Natural killer cell (primary cell): ENCODE measurements at places on chromosomes 5 and 9. TPM values are rescaled to one million over a fixed set of nuclear protein-coding genes. Genes with fewer than 3 reads are reported as not detected.

AMACR gene
- 2.7 TPM for total RNA-seq

LRRTM2 gene
- 0.43 TPM for total RNA-seq

DBH gene
- total RNA-seq = not detected

NTNG2 gene
- 32.6 TPM for total RNA-seq

MAST4 gene
- total RNA-seq = 12.7 TPM

PROB1 gene
- 0.91 TPM for total RNA-seq

HEMGN gene
- 0.75 TPM for total RNA-seq

DNA sequence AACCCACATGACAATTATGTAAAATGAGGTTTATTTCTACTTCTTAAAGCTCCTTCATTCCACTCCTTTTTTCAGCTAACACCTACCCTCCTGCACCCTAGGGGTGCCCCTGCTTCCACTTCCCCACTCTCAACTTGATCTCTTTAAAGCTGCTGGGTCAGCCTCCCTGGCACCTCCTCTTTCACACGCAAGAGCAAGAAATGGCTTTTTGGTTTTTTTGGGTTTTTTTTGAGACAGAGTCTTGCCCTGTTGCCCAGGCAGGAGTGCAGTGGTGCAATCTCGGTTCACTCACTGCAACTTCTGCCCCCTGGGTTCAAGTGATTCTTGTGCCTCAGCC is 64.4 kb downstream of the SUSD1 start:
- H3K27ac ChIP-seq = no peak overlapping the region
- H3K27me3 ChIP-seq = no peaks in the 10 kb centered on the region
- peaks cover 4% of the 10 kb centered on the region for H3K4me1 ChIP-seq
- H3K4me3 ChIP-seq = no peak overlapping the region
- DNase-seq = no peak
- H3K36me3 ChIP-seq = peaks cover 18% of the 10 kb centered on the region

DNA sequence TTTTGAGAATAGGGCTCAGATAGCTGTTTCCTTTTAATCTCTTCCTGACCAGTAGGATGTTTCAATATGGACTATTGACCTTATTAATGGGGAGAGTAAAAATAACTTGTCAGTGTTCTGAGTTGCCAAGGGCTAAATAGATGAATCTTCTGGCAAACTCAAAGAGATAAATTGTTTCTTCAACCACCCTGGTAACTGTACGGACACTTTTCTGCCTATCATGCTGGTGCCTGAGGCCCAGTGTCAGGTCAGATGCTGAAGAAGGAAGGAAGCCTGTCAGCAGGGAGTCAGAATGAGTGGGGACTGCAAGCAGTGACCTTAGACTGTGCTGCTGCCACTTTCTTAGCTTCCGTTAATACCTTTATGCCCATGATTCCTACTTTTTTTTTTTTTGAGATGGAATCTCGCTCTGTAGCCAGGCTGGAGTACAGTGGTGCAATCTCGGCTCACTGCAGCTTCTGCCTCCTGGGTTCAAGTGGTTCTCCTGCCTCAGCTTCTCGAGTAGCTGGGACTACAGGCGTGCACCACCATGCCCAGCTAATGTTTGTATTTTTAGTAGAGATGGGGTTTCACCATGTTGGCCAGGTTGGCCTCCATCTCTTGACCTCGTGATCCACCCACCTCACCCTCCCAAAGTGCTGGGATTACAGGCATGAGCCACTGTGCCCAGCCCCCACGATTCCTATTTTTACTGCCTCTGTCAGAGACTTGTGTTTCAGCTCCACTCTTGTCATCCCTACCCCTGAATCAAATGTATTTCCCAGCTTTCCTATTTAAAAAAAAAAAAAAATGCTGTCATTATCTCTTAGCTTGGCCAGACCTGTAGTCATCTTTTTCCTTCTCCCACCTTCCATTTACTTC is 33.7 kb downstream of the TGFBR1 start:
- no peaks in the 10 kb centered on the region for H3K27me3 ChIP-seq
- H3K4me1 ChIP-seq = peaks cover 18% of the 10 kb centered on the region
- DNase-seq = no peak
- no peak overlapping the region for H3K4me3 ChIP-seq
- peaks cover 53% of the 10 kb centered on the region for H3K36me3 ChIP-seq

DNA sequence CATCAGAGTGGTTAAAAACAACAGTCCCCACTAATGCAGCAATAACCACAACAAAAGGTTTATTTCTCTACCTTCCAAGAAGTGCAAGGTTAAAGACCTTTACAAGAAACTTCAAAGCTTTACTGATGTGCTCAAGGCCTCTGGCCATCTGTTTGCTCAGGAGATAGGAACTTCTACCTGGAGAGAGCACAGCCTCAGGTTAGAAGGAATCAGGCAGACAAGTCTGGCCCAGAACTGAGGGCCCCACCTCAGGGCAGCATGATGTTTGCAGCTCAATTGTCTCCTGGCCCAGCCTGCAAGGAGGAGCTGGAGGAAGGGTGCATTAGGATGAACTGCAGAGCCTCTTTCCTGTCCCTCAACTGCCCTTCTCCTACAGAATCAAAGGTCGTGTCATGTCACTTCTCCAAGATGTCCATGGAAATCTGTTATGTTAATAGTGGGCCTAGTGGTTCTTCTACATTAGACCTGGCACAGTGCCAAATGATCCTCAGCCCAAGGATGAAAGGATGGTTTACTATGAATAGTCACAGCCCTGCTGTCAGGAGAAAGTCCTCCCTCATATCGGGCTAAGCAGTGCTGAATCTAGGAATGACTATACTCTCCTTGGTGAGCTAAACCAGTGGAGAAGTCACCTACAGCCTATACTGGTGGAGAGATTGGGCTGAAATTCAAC is 98.9 kb upstream of the NTRK2 start:
- no peaks in the 10 kb centered on the region for H3K27me3 ChIP-seq
- no peaks in the 10 kb centered on the region for H3K36me3 ChIP-seq
- H3K4me3 ChIP-seq = no peak overlapping the region
- no peak for DNase-seq

- no peaks in the 10 kb centered on the region for H3K4me1 ChIP-seq
- no peaks in the 10 kb centered on the region for H3K27me3 ChIP-seq
- no peaks in the 10 kb centered on the region for H3K36me3 ChIP-seq
- DNase-seq = no peak
- no peak overlapping the region for H3K4me3 ChIP-seq
Measured at GRCh38 chr5:9799606-9800005, 169.5 kb upstream of the TAS2R1 start.

DNA sequence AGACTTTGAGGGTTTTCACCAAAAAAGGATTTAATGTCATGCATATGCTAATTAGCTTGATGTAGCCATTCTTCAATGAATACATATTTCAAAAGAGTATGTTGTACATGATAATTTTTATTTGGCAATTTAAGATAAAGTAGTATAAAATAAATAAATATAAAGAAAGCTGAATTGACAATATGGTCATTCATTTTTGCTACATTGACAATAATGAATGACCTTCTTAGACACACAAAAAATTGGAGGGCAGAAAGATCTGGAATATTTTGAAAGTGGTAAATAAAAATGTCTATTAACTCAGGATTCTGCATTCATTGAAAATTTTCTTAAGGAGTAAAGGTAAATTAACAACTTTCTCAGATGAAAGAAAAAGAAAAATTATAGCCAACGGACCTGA is 324.8 kb upstream of the FTMT start:
- no peaks in the 10 kb centered on the region for H3K27me3 ChIP-seq
- DNase-seq = no peak
- no peak overlapping the region for H3K27ac ChIP-seq
- no peaks in the 10 kb centered on the region for H3K4me1 ChIP-seq

- no peak overlapping the region for H3K4me3 ChIP-seq
- no peaks in the 10 kb centered on the region for H3K27me3 ChIP-seq
- no peaks in the 10 kb centered on the region for H3K4me1 ChIP-seq
- no peak for DNase-seq
- no peaks in the 10 kb centered on the region for H3K36me3 ChIP-seq
Measured at GRCh38 chr5:81246697-81247096, 13.6 kb downstream of the CKMT2 start.

- H3K4me3 ChIP-seq = no peak overlapping the region
- no peak overlapping the region for H3K27ac ChIP-seq
- H3K36me3 ChIP-seq = no peaks in the 10 kb centered on the region
- DNase-seq = no peak
- no peaks in the 10 kb centered on the region for H3K27me3 ChIP-seq
- no peaks in the 10 kb centered on the region for H3K4me1 ChIP-seq
Measured at GRCh38 chr9:88015606-88016005, 41.3 kb upstream of the CDK20 start.

GRCh38 chr9:133115604-133116345 is 5.3 kb downstream of the RALGDS start:
- H3K4me1 ChIP-seq = peaks cover 88% of the 10 kb centered on the region
- peak; percentile 64 for DNase-seq

DNA sequence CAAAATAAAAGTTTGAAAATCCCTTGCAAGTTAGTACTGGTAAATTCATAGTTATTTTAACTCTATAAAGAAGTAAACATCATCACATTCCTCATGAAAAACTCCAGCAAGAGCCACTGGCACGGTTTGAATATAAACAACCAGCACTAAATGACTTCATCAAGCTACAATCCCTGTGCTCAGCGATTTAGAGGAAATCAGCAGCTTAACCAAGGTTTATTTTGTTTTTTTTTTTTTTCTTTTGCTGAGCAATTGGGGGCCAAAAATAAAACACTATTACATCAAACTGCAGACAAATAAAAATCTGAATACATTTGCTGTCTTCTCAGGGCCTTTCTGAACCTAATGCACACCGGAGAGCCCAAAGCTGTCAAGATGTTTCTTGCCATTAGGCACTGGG is 106.2 kb upstream of the SLC24A2 start:
- H3K36me3 ChIP-seq = no peaks in the 10 kb centered on the region
- no peaks in the 10 kb centered on the region for H3K27me3 ChIP-seq
- H3K27ac ChIP-seq = no peak overlapping the region

DNA sequence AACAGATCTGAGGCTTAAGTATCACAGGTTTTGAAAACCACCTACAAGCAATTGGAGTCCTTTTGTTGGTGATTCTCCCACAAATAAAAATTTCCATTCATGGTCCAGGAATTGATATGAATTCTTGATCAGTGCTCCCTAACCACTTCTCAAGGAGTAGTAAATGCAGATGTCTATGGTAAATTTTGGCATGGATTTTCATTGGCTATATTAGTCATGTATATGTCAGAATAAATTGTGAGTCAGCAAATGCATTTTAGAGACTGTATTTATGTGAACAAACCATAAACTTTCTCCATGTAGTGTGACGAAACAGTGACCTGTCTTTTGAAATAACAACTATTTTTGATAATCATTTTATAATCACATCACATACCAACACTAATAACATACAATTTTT is 611.1 kb downstream of the HTR1A start:
- no peaks in the 10 kb centered on the region for H3K4me1 ChIP-seq
- no peak overlapping the region for H3K4me3 ChIP-seq
- no peaks in the 10 kb centered on the region for H3K36me3 ChIP-seq
- H3K27me3 ChIP-seq = no peaks in the 10 kb centered on the region
- no peak overlapping the region for H3K27ac ChIP-seq

GRCh38 chr5:160357394-160357793 is 13.0 kb downstream of the C1QTNF2 start:
- no peaks in the 10 kb centered on the region for H3K36me3 ChIP-seq
- H3K27me3 ChIP-seq = no peaks in the 10 kb centered on the region
- H3K4me3 ChIP-seq = no peak overlapping the region
- DNase-seq = no peak
- H3K4me1 ChIP-seq = no peaks in the 10 kb centered on the region

DNA sequence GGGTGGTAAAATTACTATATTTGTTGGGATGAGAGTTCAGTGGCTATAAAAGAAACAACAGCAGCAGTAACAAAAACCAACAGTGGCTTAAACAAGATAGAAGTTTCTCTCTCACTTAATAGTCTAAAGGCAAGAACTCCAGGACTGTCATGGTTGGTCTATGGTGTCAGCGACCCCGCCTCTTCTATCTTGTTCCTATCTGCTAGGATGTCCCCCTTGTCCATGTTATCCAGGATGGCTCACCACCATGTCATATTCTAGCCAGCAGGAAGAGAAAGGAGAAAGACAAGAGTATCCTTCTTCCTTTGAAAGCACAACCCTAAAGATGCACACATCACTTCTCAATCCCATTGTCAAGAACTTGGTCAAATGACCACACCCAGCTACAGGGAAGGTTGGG is 11.3 kb upstream of the OTP start:
- no peak for DNase-seq
- peaks cover 18% of the 10 kb centered on the region for H3K27me3 ChIP-seq
- H3K36me3 ChIP-seq = no peaks in the 10 kb centered on the region
- no peak overlapping the region for H3K4me3 ChIP-seq

DNA sequence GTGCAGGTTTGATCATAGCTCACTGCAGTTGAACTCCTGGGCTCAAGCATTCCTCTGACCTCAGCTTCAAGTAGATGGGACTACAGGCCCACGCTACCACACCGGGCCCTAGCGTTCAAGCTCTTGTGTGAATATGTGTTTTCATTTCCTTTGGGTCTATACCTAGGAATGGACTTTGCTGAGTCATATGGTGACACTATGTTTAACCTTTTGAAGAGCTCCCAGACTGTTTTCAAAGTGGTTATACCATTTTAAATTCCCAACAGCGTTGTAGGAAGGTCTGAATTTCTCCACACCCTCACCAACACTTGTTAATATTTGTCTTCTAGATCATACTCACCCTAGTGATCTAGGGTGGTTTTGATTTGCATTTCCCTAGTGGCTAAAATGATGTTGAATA is 33.5 kb downstream of the FAF2 start:
- DNase-seq = no peak
- peaks cover 31% of the 10 kb centered on the region for H3K36me3 ChIP-seq
- H3K27ac ChIP-seq = no peak overlapping the region
- no peak overlapping the region for H3K4me3 ChIP-seq
- H3K27me3 ChIP-seq = no peaks in the 10 kb centered on the region

DNA sequence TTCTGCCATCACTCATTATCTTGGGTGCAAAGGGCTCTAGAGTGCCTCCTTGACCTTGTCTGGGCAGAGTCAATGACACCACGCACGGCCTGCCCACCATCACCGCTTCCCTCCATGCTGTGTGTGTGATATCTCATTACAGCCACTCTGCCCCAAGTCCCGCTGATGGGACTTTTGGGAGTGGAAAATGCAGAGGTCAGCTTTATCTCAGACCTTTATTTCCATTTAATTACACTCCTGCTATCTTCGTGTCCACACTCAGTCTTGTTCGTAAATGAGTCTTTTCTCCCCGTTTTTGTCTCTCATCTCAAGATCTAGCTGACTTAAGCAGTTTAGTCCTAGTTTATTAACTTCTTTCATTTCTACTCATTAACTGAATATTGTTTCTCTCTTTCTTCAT is 226.2 kb downstream of the ICE1 start:
- H3K4me3 ChIP-seq = no peak overlapping the region
- no peaks in the 10 kb centered on the region for H3K27me3 ChIP-seq
- no peaks in the 10 kb centered on the region for H3K36me3 ChIP-seq
- H3K4me1 ChIP-seq = no peaks in the 10 kb centered on the region
- H3K27ac ChIP-seq = no peak overlapping the region

DNA sequence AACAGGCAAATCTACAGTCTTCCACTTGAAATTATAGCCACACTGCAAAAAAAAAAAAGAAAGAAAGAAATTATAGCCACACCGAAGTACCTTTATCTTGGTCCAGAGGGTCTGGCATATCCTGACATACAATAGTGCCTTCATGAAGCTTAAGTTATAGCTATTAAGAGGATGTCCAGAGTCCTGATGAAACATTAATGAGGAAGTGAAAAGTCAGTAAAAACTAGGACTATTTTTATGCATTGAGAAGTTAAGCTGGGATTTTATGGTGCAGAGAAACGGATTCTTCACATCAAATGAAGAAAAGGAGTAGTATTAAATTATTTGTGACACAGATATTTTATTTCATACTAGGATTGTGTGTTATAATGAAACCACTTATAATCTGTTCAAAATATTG is 123.9 kb downstream of the SV2C start:
- no peak overlapping the region for H3K4me3 ChIP-seq
- no peaks in the 10 kb centered on the region for H3K27me3 ChIP-seq
- no peaks in the 10 kb centered on the region for H3K4me1 ChIP-seq
